Stimulated activated CD8-positive, alpha-beta memory T cell treated with anti-CD3 and anti-CD28 coated beads, Interleukin-15, amount 100 ng/mL, for 48 hours (primary cell): ENCODE measurements at places on chromosomes 6 and 20.

GRCh38 chr6:55713436-55713835 is 134.4 kb upstream of the HMGCLL1 start:
- DNase-seq = no peak

DNA sequence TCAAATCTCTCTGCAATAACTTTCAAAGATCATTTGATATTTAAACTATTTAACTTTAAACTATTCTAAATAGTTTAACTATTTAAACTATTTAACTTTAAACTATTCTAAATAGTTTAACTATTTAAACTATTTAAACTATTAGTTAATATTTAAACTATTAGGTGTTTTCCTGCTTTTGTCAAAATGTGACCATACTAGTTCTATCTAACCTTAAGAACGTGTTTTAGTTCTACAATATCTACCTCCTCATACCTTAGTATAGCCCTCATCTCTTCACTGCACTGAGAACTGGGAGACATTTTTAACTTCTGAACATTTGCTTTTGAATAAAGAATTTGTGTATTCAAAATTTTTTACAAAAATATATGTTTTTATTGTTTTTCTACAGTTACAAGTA is 429.1 kb downstream of the ADGRB3 start:
- DNase-seq = no peak

GRCh38 chr20:44683263-44684046 is 31.7 kb upstream of the CCN5 start:
- peak; percentile 28 for DNase-seq

DNA sequence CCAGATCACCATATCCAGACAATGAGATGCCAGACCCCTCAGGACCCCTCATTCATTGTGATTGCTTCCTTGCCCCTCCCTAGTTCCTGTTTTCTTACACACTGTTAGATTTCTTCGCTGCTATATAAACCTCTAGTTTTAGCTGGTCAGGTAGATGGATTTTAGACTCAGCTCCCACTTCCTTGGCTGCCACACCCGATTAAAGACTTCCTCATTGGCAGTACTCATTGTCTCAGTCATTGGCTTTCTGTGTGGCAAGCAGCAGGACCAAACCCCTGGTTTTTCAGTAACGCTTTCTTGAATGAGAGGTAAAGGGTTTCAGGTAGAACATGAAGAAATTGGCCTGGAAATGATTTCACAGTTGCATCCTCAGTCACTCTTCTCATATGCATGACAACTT is 47.9 kb downstream of the QRSL1 start:
- DNase-seq = no peak

DNA sequence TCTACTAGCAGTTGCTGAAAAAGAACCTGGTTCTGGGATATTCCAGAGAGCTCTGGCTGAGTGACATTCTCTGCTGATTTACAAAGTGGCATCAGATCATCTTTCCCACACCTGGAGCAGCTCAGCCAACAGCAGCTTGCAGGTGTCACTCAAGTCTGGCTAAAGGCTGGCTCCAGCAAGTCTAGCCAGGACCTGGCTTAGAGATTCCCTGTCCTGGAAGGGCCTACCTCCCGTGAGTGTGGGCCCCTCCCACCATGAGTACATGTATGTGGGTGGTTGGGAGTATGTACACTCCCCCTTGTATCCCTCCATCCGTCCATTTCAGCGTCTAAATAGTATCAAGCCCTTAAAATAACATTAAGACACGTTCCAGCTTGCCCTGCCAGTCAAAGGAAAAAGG is 539.3 kb upstream of the ID4 start:
- DNase-seq = no peak

DNA sequence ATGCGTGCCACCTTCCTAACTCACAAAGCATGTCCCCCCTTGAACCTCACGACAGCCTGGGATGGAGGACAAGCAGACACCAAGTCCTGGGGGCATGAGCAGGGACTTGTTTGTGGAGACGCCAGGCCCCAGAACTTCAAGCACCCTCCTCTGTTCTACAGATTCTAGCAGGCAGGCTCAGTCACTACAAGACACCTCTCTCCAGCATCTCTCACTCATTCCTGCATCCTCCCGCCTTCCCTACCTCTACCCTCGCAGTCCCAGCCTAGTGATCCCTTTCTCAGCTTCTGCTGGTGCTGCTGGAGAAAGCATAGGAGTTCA is 3.7 kb downstream of the LRP11 start:
- no peak for DNase-seq

GRCh38 chr6:123213921-123214320 is 217.9 kb downstream of the CLVS2 start:
- no peak for DNase-seq

- no peak for DNase-seq
Observed at GRCh38 chr6:137087902-137088301, 43.1 kb upstream of the IL20RA start.

- no peak for DNase-seq
Observed at GRCh38 chr6:107118976-107119375, 3.7 kb upstream of the BEND3 start.

DNA sequence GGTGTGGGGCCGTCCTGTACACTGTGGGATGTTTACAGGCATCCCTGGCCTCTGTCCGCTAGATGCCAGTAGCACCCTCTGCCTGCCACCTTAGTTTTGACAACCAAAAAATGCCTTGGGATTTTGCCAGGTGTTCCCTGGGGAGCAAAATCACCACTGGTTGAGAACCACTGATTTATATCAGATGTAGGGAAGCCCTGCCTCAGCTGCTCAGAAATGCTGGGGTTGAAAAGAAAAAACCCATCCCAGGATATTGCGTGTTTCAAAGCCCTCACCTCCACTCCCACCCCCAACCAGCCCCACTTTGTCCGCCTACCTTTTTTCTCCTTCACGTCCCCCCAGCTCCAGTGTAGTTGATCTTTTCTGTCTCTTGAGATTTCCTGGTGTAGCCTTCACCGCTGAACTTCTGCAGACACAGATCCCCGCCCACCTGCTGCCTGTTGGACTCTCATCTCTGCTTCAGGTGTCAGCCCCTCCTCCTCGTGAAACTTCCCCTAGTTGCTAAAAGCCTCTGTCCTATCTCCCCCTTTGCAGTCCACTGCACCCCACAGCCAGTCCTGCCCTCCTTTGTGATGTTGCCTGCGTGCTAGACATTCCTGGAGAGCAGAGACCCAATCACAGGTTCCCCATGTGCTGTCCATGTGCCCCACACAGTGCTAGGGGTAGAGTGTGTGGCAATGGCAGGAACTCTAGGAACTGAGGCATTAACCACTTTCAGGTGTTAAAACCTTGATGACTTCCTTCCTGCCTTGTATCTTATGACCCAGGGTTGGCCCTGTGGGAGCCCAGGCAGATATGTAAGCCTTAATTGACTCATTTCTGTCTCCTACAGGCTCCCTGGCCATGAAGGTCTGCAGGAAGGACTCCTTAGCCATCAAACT is 98.9 kb downstream of the TBC1D7 start:
- DNase-seq = peak; percentile 13

DNA sequence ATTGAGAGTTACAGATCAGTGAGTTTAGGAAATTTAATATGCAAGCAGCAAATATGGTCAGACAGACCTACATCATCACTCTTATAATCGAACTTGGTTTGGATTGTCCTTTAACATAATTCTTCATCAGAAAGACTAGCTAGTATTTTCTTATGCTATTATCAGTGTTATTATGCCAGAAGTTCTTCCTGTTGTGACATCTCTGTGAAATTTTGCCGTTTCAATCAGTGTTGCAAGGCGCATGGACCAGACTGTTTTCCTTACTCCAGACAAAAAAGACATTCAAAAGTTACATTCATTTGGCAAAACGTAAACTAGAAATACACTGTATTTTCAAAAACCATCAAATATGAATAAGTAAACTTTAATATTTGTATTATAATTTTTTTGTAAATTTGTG is 5.7 kb upstream of the TENT5A start:
- DNase-seq = no peak

GRCh38 chr6:20983961-20984360 is 449.7 kb downstream of the CDKAL1 start:
- no peak for DNase-seq

GRCh38 chr6:155765275-155766194 is 309.9 kb upstream of the NOX3 start:
- no peak for DNase-seq

- DNase-seq = no peak
Observed at GRCh38 chr20:7146552-7147219, 379.2 kb downstream of the BMP2 start.

DNA sequence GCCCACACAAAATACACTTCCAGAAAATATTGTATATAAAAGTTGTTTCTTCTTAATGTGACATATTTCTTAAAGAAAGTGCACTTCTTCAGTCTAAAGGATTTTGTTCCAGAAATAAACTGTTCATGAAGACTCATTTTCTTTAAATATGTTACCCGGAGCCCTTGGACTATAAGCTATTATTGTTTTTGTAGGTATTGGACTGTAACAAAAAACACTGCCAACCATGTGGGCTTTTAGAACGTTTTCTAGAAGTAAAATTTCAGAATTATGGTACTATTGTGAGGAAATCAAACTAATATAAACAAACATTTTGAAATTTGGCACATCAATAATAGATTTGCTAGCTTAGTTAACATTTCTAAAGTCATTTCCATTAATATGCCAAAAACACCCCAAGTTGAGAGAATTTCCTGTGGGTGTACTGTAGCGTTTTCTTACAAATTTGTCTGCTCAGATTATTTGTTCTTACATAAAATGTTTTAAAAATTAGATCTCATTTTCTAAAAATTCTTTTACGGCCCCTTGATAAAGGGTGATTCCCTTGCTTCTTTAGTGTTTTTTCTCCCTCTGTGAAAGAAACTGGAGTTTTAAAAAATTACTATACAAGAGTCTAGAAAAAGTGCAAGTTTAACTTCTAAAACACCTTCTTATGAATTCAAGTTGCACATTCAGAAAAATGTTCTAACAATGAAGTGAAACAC is 3.4 kb downstream of the NKX2-4 start:
- DNase-seq = no peak

GRCh38 chr6:21199262-21199661 is 394.3 kb upstream of the SOX4 start:
- no peak for DNase-seq

GRCh38 chr6:168242940-168243225 is 76.7 kb downstream of the DACT2 start:
- no peak for DNase-seq

- no peak for DNase-seq
Observed at GRCh38 chr20:25318471-25319240, 70.8 kb downstream of the PYGB start.

DNA sequence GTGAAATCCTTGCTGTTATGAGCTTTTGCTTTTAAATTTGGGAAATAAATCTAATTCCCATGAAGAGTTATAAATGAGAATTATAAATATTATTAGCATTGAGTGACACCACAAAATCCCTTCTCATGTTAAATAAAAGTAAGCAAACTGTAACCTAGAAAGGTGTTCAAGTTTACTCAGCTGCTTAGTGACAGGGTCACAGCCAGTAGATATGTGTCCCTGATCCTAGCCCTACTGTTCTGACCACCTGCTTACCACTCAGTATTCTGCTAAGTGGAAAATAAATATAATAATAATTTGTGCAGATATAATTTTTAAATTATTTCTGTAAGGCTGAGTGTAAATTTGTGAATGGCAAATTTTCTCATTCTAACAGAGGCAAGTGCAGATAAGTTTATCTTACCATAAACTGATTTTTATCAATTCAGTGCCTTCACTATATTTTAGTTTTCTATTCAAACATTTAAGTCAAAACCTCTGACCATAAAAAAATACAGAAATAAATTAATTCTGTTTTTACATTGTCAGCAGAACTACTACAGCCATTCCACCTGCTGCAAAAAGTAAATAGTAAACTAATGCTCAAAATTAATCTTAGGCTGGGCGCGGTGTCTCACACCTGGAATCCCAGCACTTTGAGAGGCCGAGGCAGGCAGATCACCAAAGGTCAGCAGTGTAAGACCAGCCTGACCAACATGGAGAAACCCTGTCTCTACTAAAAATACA is 118.2 kb downstream of the TENT5A start:
- DNase-seq = no peak

GRCh38 chr6:159056899-159057298 is 12.1 kb upstream of the TAGAP start:
- DNase-seq = no peak

- no peak for DNase-seq
Observed at GRCh38 chr6:99789767-99790166, 183.1 kb downstream of the PRDM13 start.

GRCh38 chr6:97870273-97870672 is 587.3 kb upstream of the MMS22L start:
- no peak for DNase-seq

GRCh38 chr6:11770546-11771466 is 7.8 kb downstream of the ADTRP start:
- no peak for DNase-seq

GRCh38 chr6:105884426-105884825 is 201.7 kb upstream of the PRDM1 start:
- no peak for DNase-seq

GRCh38 chr6:159127701-159128100 is 41.5 kb upstream of the FNDC1 start:
- DNase-seq = no peak

GRCh38 chr6:89978749-89979145 is 84.5 kb downstream of the GJA10 start:
- DNase-seq = no peak

DNA sequence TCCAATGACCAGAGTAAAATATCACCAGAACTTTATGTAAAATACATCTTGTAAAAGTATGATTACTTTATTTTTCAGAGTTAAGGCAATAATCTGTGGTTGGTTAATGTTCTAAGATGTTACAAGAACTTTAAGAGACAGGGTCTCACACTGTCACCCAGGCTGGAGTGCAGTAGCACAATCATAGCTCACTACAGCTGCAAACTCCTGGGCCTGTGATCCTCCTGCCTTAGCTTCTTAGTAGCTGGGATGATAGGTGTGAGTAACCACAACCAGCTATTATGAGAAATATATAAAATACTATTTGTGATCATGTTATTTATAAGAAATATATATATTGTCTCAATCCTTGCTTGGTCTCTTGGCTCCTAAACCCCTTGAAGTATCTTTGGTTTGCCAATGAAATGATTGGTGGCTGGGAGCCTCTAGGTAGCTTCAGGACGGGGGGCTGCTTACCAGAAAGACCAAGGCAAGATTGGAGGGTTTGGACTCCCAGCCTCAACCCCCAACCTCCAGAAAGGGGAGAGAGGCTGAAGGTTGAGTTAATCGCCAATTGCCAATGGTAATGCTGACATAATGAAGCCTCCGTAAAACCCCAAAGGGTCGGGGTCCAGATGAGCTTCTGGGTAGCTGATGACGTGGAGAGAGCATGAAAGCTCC is 15.4 kb downstream of the SOD2 start:
- DNase-seq = no peak

- DNase-seq = no peak
Observed at GRCh38 chr20:36998652-36999051, 47.1 kb upstream of the SAMHD1 start.

DNA sequence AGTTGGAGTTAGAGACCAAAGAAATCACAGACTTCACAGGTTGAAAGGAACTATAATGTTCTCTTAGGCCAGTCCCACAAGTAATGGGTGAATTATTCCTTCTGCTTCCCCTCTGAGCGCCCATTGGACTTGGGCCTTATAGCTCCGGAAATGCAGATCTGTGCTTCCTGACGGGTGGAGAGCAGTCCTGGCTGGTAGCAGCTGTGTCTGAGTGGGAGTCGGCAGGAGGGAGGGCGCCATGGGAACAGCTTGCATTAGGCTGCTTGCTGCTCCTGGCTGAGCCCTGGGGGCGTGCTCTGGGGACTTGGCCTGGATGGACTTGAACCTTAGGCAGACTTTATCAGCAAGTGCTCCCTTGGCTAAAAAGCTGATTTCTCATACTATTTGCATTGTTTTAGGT is 18.4 kb upstream of the NUP153 start:
- DNase-seq = no peak
